ENCODE measurements at places on chromosomes 11 and 22. TPM values are rescaled to one million over a fixed set of nuclear protein-coding genes. Genes with fewer than 3 reads are reported as not detected.

CHRNA10 gene
- not detected for polyA plus RNA-seq

OTOG gene
- polyA plus RNA-seq, result not detected

MRGPRD gene
- polyA plus RNA-seq, result not detected

TTC38 gene
- polyA plus RNA-seq, result 1.3 TPM

PGA3 gene
- not detected for polyA plus RNA-seq

IGLL5 gene
- polyA plus RNA-seq, result not detected

CD248 gene
- polyA plus RNA-seq, result not detected

UVRAG gene
- 17.8 TPM for polyA plus RNA-seq

GAL3ST1 gene
- 0.15 TPM for polyA plus RNA-seq

FGF4 gene
- not detected for polyA plus RNA-seq

OR2AT4 gene
- not detected for polyA plus RNA-seq

TSPAN18 gene
- polyA plus RNA-seq, result 0.14 TPM

DSCAML1 gene
- polyA plus RNA-seq, result 0.46 TPM

MYEOV gene
- polyA plus RNA-seq, result not detected

OR51B2 gene
- polyA plus RNA-seq, result not detected

TOM1 gene
- 16.2 TPM for polyA plus RNA-seq

OR2D2 gene
- polyA plus RNA-seq, result not detected

AQP11 gene
- 14.2 TPM for polyA plus RNA-seq

CNGA4 gene
- not detected for polyA plus RNA-seq
